ENCODE measurements at places on chromosomes 2 and 18.

GRCh38 chr18:63890237-63890949, 2.9 kb downstream of the SERPINB2 start:
- DNase-seq = no peak

- no peak for DNase-seq
Observed at GRCh38 chr2:147100406-147101035, 744.3 kb upstream of the ACVR2A start.

- no peak for DNase-seq
Observed at GRCh38 chr2:176136374-176137251, 7.1 kb downstream of the HOXD8 start.

- no peak for DNase-seq
Observed at GRCh38 chr18:59846814-59847490, 52.8 kb upstream of the PMAIP1 start.

- DNase-seq = no peak
Observed at GRCh38 chr18:36181898-36182506, 5.3 kb upstream of the MOCOS start.

- no peak for DNase-seq
Observed at GRCh38 chr18:31977270-31977872, 34.4 kb upstream of the TRAPPC8 start.

DNA sequence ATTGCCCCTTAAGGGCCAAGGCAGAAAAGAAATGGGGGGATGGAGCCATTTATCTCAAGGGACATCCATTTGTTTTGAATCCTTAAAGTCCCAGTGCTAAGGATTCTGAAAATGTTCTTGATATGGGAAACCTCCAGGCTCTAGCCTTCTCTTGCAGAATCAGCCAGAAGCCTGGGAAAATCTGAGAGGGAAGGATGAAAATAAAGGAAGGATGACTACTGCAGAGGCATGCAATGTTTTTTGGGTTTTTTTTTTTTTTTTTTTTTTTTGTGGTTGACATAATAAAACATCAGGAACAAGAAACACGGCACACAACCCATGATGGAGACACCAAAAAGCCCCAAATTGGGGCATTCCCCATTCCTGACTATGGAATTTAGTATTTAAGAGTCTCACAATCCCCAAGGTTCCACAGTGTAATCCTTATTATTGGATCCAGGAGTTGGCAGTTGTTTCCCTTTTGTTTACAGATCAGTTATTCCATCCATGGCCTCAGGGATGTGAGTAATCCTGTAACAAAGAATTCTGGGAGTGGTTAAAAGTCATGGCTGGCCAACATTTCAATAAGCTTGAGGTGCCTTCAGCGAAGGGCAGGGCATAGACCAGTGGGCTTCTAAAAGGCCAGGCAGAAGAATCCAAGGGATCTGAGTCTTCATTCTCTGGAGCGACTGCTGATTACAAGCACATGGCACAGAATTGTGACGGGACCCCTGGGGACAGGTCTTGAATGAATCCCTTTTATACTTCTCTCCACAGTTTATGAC, 337.5 kb downstream of the GULP1 start:
- DNase-seq = no peak

DNA sequence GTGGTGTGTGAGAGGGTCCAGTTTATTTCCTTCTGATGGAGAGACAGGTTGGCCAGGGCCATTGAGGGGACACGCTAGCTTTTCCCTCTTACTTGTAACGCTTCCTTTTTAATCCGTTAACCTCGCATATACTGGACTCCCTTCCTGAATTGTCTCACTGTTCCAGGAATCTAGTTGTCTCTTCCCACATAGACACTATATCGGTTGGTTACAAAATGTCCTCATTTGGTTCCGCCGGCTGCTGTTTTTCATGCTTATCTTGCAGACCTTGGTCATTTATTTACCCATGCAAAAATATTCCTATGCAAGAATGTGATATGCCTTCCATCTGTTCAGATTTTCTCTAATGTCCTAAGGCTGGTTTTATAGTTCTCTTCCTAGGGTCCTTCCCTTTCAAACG, 35.0 kb downstream of the NEURL3 start:
- no peak for DNase-seq

GRCh38 chr2:128155970-128156369, 65.0 kb downstream of the UGGT1 start:
- no peak for DNase-seq

- no peak for DNase-seq
Observed at GRCh38 chr2:20676353-20677215, 9.6 kb downstream of the GDF7 start.

- no peak for DNase-seq
Observed at GRCh38 chr2:151350579-151351195, 6.7 kb upstream of the TNFAIP6 start.

- no peak for DNase-seq
Observed at GRCh38 chr2:68798569-68798968, 64.0 kb downstream of the ARHGAP25 start.

Data from stimulated activated CD8-positive, alpha-beta memory T cell treated with anti-CD3 and anti-CD28 coated beads, Interleukin-7, amount 100 ng/mL, for 1 hour (primary cell).